Heart right ventricle (tissue), 16 donors: ENCODE measurements at places on chromosomes 12 and 14. TPM values are rescaled to one million over a fixed set of nuclear protein-coding genes. Genes with fewer than 3 reads are reported as not detected.

DNA sequence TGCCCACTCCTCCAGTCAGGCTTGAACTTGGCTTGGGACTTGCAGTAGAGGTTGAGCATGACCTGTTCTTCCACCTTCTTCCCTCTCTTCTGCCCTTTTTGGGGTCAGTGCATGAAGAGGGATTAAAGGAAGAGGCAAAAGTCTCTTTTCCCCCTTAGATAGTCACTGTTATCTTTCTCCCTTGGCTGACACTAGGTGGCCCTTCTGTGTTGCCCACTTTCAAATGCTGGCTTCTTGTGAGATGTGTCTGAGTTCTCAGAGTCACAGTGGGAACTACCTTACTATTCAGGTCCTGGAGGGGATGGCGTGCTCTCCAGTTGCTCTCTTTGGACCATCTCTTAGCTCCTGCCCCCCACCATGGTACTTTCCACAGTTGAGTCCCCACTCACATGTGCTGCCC lies 73.6 kb downstream of the GPR65 start:
- no peak for DNase-seq

Gene DIO3
- polyA plus RNA-seq = 0.15 TPM

DNA sequence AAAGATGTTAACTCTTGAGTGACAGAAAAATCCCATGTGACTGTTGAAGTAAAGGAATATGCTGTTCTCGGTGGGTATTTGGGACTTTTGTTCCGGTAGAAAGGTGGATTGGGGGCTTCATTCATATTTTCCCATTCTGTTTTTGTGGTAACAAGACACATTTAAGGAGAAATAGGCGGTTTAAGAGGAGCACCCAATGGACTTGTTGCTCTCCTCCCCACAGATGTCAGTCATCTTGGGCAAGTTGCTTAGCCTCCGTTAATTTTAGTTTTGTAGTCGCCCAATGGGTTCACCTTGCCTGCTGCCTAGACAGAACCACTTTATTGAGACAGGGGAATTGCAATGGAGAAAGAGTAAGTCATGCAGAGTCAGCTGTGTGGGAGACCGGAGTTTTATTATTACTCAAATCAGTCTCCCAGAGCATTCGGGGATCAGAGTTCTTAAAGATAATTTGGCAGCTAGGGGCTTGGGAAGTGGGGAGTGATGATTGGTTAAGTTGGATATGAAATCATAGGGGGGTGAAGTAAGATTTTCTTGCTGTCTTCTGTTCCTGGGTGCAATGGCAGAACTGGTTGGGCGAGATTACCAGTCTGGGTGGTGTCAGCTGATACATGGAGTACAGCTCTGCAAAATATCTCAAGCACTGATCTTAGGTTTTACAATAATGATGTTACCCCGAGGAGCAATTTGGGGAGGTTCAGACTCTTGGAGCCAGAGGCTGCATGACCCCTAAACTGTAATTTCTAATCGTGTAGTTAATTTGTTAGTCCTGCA lies 50.3 kb downstream of the SLC38A1 start:
- DNase-seq = no peak

DNA sequence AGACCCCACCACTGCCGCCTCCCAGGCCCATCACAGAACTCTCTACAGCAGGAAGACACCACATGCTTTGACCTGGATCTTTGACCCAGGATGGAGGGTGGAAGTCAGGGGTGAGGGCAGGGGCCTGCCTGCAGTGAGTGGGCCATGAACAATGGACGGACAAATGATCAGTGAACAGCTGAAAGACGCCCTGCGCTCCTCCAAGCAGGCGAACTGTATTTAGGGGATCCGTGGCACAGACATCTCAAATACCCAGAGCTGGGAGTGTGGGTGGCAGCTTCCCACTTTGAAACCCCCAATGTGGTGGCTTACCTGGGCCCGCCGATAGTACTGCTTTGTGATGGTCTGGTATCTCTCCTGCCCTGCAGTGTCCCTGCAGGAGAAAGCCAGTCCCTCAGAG lies 8.7 kb upstream of the GPX2 start:
- DNase-seq = no peak

- no peak for DNase-seq
Measured at GRCh38 chr12:10226086-10226485, 13.4 kb downstream of the GABARAPL1 start.

GRCh38 chr12:127925971-127926370 lies 341.0 kb upstream of the TMEM132C start:
- DNase-seq = no peak

Gene GNPNAT1
- polyA plus RNA-seq = 10.2 TPM

Gene LMO3
- 1.5 TPM for polyA plus RNA-seq

DNA sequence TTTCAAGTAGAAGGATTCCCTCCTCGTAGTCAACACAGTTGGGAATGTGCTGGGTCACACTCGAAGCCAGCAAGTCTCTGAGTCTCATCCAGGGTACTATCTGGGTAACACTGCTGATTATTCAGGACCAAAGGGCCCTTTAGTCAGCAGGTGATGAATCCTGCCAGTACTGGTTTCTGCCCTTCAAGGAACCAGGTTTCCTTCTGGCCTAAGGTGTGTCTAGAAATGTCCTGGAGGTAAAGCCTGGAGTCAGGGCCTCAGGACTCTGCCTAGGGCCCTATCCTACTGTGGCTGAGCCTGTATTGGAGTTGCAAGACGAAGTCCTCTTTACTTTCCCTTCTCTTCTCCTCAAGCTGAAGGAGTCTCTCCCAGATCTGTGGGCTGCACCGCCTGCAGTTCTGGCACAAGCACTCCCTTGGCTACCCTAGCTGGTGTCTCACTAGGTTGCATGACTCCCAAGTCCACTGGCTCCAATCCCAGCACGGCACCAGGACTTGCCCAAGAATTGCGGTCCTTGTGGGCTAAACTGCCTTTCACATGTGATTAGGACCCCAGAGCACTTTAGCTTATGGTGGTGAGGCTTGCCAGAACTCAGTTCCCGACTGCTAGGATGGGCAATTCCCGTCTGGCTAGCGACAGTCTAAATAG lies 193.7 kb upstream of the PDE3A start:
- no peak for DNase-seq
